Activated CD8-positive, alpha-beta T cell treated with anti-CD3 and anti-CD28 coated beads for 36 hours (primary cell): ENCODE measurements at places on chromosomes 1 and 21.

- DNase-seq = no peak
These were observed 42.1 kb upstream of the LAX1 start for GRCh38 chr1:203722909-203723308.

DNA sequence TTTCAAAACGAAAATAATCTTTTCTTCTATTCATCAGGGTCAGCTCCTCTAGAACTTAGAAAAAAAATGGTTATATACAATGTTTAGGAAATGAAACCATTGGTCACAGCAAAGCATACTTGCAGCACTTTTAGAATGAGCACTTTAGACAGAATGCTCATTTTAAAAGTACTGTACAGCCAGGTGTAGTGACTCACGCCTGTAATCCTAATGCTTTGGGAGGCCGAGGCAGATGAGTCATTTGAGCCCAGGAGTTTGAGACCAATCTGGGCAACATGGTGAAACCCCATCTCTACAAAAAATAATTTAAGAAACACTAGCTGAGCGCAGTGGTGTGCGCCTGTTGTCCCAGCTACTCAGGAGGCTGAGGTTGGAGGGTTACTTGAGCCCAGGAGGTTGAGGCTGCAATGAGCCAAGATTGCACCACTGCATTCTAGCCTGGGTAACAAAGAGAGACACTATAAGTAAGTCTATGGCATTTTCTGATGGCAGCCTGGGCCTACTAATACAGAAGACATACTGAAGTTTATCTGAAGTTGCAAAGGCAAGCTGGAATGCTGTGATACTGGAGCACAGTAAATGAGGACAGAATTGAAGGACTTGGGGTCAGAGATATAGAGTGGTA is 48.9 kb upstream of the ZNF326 start:
- no peak for DNase-seq

DNA sequence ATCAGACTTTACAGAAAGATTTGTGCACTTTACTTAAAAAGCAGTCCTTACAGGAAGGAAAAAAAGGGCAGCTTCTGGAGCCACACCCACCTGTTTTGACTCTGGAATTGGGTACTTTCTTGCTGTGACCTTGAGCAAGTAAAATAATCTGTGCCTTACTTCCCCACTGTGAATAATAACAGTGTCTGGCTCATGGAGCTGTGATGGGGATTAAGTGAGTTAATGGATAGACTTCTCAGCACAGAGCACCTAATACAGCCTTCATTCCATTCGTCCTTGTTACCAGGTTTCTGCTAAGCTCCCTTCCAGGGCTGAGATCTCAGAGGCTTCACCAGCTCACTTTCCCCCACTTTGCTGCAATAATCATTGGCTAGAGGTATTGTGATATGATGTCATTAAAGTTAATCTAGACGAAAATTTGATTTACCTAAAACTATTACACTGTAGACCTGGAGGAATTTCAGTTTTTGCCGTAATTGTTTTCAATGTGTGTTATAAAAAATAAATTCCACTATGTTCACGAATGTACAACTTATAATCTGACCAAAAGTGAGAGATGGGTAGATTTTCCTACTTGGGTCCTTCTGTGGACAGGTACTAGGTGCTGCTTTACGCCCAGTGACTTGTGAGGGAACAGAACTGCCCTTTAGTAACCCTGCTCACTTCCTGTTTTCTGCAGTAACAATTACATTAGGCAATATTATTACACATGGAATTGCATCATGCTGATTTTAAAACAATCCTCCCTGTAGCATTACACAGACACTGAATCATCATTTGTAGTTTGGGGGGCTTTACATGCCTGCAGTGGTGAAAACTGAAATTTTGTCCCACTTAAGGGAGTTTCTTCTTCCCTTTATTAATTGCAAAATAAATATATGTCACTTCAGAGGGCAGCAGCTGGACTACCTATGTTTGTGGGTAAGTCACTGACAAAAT is 19.7 kb upstream of the ABCG1 start:
- peak; percentile 44 for DNase-seq

DNA sequence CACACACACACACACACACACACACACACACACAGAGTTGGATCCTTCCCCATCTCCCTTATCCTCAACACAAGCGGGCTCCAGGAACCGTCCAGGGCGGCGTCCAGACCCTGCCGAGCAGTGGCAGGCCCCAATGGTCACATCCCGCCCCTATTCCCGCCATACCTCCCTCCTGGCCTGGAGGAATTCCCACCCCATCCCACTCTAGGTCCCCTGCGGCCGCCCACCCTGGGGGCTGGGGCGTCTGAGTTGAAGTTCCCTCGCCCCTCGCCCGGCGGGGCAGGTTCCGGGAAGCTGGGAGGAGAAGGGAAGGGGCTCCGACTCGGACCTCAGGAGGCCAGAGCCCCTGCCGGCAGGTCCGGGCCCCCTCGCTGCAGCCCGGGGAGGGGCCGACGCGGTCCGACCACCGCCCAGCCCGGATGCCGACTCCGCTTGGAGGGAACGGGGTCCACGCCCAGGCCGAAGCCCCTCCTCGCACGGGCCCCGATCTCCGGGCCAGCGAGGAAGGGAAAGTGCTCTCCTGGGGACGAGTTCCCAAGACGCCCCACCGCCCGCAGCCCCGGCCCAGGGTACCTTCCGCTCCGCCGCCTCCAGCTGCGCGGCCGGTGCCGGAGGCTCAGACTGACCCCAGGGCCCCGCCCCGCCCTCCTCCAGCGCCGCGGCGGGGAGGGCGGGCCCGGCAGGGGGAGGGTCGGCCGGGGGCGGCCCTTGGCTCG is at the start of gene RHOC:
RHOC (minus strand) TSS at position 623 of the 716 bp plus-strand sequence. CDS start 3,328 bp downstream, outside the sequence.
- DNase-seq = peak; percentile 43
